Renal cortical epithelial cell (primary cell): ENCODE measurements at places on chromosomes 11 and 22.

DNA sequence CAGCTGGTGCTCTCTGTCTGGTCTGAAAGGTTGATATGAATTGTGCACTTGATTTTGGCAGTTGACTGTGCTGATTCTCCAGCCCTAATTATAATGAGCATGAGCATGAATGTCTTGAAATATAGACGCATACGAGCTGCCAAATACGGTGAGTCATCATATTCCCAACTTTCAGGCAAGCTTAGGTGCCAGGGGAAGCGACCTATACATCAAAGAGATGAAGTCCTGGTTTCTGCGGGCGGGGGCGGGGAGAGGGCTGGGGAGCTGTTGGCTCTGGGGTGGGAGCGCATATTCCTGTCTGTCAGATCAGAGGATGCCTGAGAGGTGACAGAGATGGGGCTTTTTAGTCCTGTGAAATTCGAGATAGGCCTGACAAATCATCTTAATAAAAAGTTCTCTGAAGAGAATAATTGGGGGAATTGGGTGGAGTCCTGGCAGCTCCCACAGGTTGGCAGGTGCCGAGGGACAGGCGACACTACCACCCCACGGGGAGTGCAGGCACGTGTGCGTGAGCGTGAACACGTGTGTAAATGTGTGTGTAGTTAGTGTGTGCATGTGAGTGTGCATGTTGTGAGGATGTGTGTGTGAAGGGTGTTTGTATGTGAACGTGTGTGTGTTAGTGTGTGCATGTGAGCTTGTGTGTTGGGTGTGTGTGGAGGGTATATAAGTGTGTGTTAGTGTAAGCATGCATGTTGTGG, 865.3 kb downstream of the TBC1D22A start:
- no peak for DNase-seq

DNA sequence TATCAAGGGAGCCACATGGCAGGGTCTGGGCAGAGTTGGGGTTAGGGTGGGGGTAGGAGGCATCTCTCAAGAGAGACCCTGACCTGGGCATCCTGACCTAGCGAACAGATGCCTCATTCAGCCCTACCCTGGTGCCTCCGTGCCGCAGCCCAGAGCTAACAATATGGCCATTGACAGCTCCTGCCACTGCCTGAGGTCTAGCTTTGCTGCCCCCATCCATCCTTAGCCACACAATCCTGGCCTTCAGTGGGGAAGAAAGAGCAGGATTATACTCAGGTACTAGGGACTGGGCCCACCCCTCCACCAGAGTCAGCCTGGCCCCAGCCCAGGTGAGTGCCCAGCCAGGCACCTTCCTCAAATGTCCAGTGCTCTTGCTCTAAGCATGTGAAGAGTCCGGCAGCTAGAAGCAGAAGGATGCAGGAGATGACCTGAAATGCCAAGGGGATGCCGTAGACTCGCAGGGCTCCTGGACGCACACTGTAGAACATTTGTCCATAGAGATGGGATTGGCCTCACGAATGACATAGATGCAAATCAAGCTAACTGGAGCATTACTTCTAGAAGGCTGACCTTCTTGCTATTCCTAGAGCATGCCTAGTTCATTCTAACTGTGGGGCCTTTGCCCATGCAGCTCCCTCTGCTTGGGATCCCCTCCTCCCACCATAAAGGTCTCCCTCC, 13.3 kb upstream of the SERPINH1 start:
- no peak for DNase-seq

DNA sequence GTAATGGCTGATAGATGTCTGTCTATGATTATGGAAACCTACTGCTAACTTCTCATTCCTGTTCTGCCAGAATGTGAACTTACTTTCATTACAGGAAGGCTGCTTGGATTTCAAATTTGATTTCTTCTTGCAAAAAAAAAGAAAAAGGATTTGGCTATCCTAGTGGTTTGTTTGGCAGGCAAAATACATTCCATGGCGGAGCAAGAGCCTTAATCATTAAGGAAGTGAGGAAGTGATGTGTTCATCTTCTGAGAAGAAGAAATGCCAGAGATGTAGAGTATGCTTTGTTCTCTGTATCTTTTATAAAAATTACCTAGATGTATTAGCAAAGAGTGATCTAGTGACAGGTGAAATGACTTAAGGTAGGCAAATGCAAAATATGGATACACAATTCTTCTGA, 356.3 kb downstream of the SOX6 start:
- peak; percentile 59 for DNase-seq

DNA sequence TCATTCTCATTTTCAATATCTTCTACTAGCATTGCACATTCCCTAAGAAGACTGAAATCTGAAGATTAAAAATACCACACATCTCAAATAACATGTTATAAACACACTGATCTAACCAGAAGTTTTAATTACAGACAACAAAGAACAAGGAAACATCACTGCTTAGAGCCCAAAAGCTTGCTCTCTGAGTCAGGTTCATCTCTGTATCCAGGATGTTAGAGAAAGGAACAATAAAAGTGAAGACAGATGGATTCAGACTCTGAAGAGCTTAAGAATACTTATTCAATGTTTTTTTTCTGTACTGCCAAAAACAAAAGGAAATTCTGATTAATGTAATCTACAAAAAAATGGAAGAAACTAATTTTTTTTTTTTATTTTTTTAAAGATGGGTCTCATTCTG, 16.5 kb downstream of the RDX start:
- DNase-seq: no peak

DNA sequence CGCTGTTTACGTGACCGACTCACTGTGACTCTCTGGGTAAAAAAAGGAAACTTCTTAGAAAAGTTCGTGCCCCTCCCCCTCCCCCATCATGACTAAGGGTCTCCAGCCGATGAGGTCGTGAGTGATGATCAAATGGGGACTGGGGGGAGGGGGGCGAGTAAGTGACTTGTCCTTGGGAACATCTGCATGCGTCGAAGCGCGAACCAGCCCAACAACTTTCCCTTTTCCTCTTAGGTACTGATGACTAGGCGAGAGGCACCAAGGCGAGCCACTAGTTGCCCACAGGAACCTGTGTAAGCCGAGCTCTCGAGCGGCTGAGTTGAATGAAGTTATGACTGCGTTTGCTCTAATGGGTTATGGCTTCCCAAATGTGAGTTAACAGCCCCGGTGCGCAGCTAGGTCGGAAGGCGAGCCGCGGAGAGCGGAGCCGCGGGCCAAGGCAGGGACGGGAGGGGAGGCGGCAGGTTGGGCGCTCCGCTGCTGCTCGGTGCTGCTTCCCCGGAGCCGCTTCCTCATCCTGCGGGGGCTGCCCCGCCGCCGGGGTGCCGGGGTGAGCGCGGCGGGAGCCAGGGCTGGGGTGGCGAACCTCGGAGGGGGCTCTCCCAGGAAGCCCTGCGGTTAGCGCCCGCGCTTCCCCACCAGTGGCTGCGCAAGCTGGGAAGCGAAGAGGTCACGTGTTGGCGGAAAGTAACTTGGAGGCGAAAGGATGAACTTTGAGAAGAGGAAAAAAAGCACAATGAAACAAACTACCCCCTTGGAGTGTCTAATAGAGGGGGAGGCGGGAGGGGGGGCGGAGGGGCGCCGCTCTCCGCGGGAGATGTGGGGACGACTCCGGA, 22.1 kb upstream of the BDNF start:
- peak; percentile 36 for DNase-seq

DNA sequence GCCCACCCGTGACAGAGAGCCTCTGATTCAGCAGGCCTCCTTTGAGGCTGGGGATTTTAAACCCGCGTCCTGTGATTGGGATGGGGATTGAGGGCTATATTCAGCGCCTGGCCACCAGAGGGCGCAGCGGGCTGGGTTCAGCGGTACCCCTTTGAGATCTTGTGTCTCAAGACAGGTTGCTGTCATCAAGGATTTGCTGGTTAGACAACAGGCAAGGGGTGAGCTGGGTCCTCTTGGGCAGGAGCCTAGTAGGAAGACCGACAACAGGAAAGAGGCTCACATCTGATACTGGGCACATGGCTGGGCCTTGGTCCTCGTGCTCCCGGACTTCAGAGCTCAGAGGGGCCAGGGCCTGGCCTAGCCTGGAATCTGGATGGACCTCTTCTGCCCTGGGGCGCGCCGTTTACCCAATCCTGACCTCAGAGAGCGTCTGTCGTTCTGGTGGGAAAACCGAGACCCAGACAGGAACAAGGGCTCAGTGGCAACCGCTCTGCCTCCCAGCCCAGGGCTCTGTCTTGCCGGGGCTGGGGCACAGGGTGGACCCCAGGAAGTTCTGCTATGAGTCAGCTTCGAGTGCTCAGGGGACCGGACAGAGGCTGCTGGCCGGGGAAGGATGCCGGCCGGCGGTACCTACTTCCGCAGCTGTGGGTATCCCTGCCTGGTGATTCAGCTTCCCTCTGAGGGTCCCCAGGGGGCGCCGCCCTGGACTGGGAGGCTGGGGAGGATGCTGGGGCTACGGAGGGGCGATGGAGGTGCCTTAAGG, 929 bp upstream of the SLC35E4 start:
- peak; percentile 85 for DNase-seq

GRCh38 chr11:95831198-95831883, 41.0 kb downstream of the CEP57 start:
- DNase-seq: peak; percentile 92

DNA sequence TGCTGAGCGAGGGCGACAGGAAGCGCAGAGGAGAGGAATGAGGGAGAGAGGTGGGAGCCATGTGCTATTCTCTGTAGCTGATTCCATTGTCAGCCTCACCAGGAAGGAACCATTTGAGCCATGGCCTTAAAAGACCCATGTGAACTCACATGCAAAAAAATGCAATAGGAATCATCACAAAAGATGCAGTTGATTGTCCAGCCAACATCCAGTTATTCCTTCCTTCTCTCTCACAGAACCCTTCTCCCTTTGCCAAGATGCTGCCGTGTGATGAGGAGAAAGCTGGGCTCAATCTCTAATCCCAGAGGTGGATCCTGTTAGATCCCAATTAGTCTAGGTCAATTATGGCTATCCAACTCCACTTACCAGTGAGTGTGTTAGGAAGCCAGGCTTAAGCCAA, 58.2 kb upstream of the RRAS2 start:
- no peak for DNase-seq

DNA sequence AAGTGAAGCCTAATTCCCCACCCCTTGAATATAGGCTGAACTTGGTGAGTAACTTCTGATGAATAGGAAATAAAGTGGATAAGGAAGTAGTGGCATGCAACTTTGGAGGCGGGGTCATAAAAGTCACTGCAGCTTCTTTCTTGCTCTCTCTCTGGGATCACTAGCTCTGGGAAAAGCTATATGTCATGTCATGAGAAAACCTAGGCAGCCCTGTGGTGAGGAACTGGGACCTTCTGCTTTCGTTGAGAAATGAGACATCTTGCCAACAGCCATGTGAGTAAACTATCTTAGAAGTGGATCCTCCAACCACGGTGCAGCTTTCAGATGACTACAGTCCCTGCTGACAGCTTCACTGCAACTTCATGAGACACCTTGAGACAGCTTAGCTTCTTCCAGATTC, 15.7 kb downstream of the ZNF214 start:
- peak; percentile 12 for DNase-seq

DNA sequence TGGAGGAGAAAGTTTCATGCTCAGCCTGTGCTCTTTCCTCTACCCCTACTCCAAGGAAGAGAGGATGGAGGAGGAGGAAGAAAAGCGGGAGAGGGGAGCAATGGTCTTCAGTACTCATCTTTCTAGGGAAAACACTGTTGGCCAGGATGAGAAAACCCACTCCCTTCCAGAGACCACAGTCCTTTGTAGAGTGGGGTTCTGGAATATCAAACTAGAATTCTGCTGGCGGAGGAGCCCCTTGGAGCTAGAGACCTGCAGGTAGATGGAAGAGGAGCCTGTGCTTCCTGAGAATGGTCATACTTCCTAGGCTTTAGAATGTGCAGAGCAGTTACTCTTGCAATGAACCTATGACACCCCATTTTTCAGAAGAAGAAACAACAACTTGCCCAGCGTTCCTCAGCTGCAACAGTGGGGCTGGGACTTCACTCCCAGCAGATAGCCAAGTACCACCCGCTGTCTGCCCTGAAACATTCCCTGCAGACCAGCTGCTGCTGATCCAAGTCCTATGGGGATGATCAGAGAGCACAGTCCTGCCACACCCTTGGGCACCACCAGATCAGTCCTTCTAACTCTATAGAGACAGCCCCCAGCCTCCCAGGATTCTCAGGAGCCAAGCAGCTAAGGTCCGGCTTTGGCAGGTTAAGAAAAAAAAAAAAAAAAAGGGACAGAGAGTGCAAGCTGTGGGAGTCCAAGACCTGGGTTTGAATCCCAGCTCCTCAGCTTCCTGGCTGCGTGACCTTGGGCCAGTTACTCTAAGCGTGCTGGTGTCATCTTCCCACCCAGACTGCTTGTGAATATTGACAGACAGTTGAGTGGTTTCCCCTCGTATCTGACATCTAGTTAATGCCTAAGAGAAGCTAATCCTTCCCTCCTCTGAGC, 664 bp downstream of the PTGDR2 start:
- no peak for DNase-seq

DNA sequence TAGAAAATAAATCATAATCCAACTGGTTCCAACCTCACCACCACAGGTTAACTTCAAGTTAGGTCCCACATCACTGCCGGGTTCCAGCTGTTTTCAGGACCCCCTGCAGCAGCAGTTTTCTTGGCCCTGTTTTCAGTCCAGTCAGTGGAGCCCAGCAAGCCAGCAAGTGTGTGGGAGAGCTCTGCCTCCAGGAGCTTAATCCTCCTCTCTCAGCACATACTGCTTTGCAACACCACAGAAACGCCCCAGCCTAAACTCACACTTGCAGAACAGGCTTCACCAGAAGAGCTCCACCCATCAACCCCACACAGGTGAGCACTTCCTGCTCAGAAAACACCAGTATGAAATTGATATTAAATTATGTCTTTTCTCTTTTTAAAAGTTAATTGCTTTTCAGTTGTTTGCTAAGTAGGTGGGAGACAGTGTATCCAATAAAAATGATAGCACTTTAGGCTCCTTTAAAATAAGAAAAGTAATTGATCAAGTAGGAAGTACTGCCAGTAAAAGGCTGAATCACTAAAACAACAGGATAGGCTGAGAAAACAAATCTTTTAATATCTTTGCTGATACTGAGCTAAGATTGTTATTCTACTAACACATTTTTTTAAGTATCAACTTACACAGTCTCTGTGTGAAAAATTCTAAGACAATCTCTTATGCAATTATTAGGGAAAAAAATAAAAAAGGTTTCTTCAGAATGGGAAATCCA, 81.5 kb upstream of the TP53AIP1 start:
- peak; percentile 67 for DNase-seq

DNA sequence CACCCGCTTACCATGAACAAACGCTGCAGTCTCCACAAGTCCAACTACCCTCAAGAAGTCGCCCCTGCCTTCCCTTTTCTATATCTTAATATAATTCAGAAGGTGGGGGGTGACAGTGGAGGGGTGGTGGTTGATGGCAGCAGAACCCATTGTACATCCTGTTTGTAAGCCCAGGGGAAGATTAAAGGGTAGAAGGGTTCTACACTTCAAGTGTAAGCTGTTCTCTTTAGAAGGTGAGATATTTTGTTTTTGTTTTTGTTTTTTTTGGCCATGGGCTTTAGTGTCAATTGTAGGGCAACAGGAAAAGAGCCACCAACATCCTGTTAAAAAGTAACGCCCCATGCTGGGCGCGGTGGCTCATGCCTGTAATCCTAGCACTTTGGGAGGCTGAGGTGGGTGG, 34.9 kb upstream of the RRAS2 start:
- DNase-seq: no peak

DNA sequence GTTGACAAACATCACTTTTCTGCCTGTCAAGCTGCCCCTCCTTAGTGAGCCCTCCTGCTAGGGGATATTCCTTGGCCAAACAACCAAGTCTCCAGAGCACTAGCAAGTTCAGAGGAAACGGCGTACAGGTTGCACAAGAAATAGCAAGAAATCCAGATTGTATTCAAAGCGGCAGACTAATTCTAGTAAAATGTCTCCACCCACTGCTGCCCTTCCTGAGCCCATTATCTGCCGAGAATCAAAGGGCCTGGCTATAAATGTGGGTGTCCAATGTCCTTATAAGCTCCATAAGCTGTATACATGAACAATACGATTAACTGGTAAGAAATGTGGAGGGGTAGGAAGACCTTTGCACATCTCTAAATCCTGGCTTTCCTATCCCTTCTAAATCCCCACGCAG, 44.0 kb upstream of the AKIP1 start:
- no peak for DNase-seq
